ENCODE measurements at places on chromosomes 11 and 22. TPM values are rescaled to one million over a fixed set of nuclear protein-coding genes. Genes with fewer than 3 reads are reported as not detected.

ELMOD1 gene
- total RNA-seq = not detected

TP53AIP1 gene
- 0.35 TPM for total RNA-seq

DNA sequence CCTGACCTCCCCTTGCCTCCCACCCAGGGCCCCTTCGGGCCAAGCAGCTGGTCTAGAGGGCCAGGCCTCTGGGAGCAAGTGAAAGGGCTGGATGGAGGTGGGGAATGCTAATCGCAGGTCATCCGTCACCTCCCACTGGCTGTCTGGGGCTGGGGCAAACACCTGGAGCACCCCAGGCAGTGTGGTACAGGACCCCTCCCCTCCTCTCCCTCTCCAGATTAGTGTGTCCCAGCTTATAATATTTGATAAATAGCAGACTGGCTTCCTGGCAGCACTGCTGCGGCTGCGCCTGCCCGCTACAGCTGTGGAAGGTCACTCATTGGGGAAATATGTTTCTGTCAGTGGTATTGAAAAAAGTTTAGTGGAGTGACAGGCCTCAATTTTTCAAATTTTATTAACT is 90.7 kb upstream of the PHOX2A start:
- H3K4me3 ChIP-seq = no peak overlapping the region
- no peaks in the 10 kb centered on the region for H3K27me3 ChIP-seq
- no peaks in the 10 kb centered on the region for H3K4me1 ChIP-seq
- H3K36me3 ChIP-seq = no peaks in the 10 kb centered on the region

GTSE1 gene
- total RNA-seq = 6.9 TPM

DNA sequence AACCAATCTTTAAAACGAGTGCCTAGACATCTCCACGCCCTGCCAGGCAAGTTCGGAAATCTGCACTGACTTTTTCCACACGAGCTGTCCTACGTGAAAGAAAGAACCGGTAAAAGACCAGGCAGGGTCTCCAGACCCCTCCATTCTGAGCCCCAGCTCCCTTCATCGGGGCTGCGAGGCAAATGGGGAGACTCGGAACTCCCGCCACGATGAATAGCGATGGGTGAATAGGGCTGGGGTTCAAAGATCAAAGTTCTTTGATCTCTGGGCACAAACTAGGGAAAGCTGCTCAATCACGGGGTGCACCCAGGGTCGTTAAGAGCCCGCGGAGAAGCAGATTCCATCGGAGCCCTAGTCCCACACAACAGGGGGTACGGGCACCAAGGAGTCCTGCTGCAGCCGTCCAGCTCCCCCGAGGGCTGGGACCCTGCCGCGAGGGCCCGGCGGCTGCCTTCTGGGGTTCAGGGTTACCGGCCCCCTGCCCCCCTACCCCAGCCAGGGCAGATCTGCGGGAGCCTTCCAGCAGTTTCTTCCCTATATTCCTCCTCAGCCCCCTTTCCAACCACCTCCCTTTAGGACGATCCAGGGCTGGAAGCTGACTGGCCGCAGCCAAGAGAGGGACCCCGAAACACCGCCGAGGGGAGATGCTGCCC is 1.1 kb downstream of the LRP4 start:
- H3K4me3 ChIP-seq = peak overlapping the region; percentile 68
- H3K27ac ChIP-seq = peak overlapping the region; percentile 60
- peaks cover 38% of the 10 kb centered on the region for H3K4me1 ChIP-seq
- no peaks in the 10 kb centered on the region for H3K36me3 ChIP-seq
- H3K27me3 ChIP-seq = no peaks in the 10 kb centered on the region
- peak; percentile 59 for DNase-seq

GRCh38 chr11:45316258-45316657 is 30.1 kb upstream of the SYT13 start:
- no peak overlapping the region for H3K4me3 ChIP-seq
- H3K27me3 ChIP-seq = no peaks in the 10 kb centered on the region
- no peaks in the 10 kb centered on the region for H3K4me1 ChIP-seq
- no peaks in the 10 kb centered on the region for H3K36me3 ChIP-seq
- DNase-seq = no peak

DNA sequence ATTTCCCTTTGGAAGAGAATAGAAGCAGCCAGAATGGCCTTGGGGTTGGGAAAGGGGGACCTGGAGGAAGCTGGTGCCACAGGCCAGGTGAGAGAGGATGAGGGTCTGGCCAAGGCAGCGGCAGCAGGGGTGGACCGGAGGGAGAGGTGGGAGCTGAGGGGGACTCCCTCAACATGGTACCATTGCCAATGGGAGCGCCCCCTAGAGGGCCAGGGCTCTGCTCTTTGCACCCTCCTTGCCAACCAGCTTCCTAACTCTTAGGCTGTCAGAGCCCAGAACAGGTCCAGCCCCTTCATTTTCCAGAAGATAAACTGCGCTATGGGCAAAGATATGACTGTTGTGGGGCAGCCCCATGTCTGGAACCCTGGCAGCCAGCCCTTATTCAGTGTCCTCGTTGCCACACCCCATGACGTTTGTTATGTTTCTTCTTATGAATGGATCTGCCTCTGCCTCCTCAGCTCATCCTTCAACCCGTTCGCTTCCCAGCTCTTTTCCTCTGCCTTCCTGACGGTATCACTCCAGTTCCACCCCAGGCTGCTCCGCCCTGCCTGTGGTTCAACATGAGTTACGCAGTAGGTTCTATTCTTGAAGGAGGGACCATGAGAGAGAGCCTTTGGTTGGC is 185.2 kb downstream of the GRIK4 start:
- no peaks in the 10 kb centered on the region for H3K27me3 ChIP-seq
- no peak for DNase-seq
- H3K36me3 ChIP-seq = no peaks in the 10 kb centered on the region
- no peak overlapping the region for H3K4me3 ChIP-seq

DNA sequence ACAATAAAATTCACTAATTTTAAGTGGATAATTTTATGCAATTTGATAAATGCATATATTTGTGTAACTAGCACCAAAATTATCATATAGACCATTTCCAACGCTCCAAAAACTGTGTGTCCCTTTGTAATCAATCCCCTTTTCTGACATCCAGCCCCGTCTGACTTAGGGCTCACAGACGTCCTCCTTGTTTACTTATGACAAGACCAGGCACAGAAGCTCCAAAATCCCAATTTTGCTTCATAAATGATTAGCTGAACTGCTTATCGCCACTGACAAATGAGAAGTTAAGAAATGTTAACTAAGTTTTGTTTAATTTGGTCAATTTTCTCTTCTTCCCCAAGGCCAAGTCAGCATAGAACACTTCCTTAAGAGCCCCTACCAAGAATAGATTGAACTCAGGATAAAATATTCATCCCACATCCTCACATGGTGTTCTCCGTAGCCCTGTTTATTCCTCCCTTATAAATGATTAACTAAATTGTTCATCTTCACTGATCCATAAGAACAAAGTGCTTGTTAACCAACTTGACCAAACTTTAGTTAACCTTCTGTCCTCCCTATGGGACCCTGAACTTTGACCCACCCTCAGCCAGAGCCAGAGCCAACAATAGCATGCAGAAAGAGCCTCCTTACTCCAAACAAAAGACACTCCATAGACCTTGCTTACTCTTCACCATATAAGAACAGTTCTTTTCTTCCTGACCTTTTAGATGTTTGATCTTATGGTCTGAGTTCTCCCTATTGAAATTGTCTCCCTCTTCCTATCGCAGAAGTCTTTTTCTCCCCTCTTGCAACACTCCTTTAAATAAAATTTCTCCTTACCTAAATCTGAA is 30.8 kb upstream of the GLYAT start:
- H3K27ac ChIP-seq = no peak overlapping the region
- H3K36me3 ChIP-seq = no peaks in the 10 kb centered on the region
- peaks cover 3% of the 10 kb centered on the region for H3K4me1 ChIP-seq
- DNase-seq = no peak

DNA sequence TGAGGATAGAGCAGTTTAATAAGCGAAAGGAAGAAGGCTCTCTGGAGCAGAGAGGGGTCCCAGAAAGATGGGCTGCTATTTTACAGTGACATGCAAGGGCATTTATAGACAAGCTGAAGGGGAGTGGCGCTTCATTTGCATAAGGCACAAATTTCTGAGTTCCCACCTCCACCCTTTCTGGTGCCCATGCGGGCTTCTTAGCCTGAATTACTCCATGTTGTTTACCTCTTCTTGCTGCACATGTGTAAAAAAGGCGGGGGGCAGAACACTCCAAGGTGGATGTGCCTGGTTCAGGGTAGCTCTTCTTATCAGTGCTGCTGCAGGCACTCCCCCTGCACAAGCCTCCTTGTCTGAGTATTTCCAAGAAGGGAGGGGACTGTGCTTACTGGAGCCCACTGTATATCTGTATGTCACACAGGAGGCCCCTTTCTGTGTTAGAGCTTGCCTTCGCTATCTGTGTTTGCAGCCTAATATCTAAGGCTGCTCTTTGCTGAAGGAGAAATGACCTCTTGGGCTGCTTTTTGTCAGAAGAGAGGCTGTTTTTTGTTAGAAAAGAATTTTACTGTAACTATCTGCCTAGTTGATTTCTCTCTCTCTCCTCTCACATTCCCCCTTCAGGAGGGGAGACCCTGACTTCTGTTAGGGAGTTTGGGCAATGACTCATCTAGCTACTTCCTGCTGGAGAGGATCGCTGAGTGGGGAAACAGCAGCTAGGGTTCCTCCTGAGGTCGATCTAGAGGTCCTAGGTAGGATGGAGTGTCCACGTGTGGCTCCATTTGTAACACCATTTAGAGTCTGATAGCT is 1057.0 kb upstream of the CNTN5 start:
- H3K4me1 ChIP-seq = no peaks in the 10 kb centered on the region
- DNase-seq = no peak
- H3K27me3 ChIP-seq = no peaks in the 10 kb centered on the region
- no peak overlapping the region for H3K27ac ChIP-seq

ISX gene
- 26.4 TPM for total RNA-seq

- H3K4me3 ChIP-seq = no peak overlapping the region
- no peak overlapping the region for H3K27ac ChIP-seq
- no peaks in the 10 kb centered on the region for H3K27me3 ChIP-seq
These were observed 49.5 kb upstream of the PHF21B start for GRCh38 chr22:45059296-45059695.

GRCh38 chr22:45960477-45961386 is 16.2 kb downstream of the WNT7B start:
- DNase-seq = no peak
- no peaks in the 10 kb centered on the region for H3K36me3 ChIP-seq
- H3K4me1 ChIP-seq = no peaks in the 10 kb centered on the region
- no peak overlapping the region for H3K27ac ChIP-seq

DNA sequence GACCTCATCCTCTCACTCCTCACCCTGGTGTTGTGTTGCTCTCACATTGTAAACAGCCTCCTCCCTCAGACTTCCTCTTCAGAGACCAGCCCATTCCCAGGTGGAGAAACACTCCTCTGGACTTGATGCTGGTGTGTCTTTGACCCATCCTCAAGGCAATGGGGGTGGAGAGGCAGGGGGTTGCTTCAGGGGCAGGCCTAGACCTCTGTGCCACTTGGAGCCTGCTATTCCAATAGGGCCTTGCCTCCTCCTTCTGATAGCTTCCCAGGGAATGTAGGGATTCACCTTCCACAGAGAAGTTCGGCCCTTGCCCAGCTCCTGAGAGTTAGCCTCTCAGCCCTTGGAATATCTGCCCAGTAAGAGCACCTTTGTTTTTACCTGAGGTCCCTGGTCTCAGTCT is 606.6 kb upstream of the CADM1 start:
- H3K27me3 ChIP-seq = no peaks in the 10 kb centered on the region
- no peak overlapping the region for H3K27ac ChIP-seq
- no peaks in the 10 kb centered on the region for H3K36me3 ChIP-seq
- no peak for DNase-seq
- no peak overlapping the region for H3K4me3 ChIP-seq
